ENCODE measurements at places on chromosomes 16 and 17.
A peak's percentile ranks its signal among the peaks of the same experiment; 100 is the strongest.

DNA sequence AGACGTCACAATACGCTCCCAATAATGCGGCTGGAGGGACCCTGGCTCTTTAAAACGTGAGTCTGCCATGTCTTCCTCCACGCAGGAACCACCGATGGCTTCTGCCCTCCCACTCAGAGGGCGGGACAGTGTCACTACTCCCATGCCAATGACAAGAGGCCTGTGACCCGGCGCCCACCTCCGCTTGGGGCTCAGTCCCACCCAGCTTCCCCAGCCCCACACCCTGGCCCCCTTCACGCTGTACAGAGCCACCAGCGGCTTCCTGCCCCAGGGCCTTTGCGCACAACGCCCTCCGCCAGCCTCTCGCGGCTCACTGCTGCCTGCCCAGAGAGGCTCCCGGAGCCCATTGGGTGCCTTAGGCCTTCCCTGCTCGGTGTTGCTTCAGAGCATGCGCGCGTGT is 29.5 kb upstream of the ZNF469 start:
- DNase-seq: no peak

DNA sequence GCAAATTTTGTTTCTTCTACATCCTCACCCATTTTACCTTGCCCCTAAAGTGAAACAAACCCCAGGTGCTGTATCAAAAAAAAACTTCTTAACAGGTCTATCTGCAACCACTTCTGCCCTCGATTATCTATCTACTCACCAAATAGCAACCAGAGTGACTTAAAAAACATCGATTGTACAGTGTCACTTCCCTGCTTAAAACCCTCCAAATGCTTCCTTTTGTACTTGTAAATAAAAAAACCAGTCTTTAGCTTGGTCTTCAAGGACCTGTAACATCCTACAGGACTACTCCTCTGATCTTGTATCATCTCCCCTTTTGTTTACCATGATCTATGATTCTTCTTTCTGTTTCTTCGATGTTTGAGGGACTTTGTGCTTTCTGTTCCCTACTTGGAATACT is 82.7 kb upstream of the CORO6 start:
- DNase-seq: no peak

- no peak for DNase-seq
Measured at GRCh38 chr17:64706224-64707049, 44.3 kb upstream of the SMURF2 start.

GRCh38 chr17:64418506-64419339 is 28.1 kb upstream of the PECAM1 start:
- no peak for DNase-seq

DNA sequence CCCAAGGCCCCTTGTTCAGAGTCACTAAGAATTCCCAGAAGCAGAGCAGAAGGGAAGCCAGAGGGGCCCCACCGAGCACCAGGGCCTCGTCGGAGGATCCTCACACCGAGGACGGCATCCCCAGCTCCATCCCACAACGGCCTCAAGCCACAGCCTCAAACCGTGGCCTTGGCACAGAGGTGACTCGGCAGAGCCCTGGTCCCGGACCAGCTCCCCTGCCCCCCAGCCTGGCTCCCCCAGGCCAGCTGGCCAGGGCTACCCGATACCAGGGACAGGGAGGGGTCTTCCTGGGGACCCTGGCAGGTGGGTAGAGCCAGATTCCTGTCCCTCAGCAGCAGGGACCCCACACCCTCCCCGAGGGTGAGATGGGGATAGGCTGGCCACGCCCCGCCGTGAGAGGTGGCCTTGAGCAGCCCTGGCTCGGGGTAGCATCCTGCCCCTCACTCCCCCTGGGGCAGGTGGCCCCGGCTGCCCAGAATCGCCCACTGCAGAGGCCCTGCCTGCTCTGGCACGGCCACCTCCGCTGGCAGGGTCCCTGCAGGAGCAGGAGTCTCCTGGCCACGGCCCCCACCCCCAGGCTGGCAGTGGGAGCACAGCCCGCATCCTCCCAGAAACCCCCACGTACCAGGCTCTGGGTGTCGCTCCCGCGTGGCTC is 5.6 kb upstream of the PVALEF start:
- DNase-seq: no peak

- DNase-seq: no peak
Measured at GRCh38 chr17:18919963-18920362, 32.0 kb upstream of the SLC5A10 start.

- no peak for DNase-seq
Measured at GRCh38 chr16:68985855-68986254, 119.6 kb upstream of the HAS3 start.

GRCh38 chr16:70726892-70727361 is 41.1 kb upstream of the MTSS2 start:
- DNase-seq: no peak

DNA sequence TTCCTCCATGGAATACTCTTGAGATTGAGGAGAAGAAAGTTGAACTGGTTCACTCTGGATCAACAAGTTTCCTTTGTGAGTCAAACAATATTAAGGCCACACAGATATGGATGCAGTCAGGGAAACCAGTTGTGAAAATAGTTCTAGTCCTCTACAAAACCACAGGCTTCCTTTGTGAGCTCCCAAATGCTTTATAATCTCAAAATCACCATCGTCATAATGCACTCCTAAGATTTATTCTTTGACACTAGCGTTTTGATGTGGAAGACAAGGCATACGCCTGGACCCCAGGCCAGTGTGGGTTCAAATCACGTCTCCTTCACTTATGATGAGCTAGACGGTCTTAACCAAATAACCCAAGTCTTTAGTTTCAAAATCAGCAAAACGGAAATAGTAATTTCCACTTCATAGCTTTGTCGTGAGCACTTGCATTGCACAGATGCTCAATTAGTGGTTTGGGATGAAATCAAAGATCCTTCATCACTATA is 142.6 kb downstream of the STX8 start:
- no peak for DNase-seq

GRCh38 chr17:34163646-34164045 is 91.4 kb upstream of the CCL2 start:
- DNase-seq: no peak

GRCh38 chr17:32909787-32910369 is 18.1 kb upstream of the TMEM98 start:
- peak; percentile 41 for DNase-seq

DNA sequence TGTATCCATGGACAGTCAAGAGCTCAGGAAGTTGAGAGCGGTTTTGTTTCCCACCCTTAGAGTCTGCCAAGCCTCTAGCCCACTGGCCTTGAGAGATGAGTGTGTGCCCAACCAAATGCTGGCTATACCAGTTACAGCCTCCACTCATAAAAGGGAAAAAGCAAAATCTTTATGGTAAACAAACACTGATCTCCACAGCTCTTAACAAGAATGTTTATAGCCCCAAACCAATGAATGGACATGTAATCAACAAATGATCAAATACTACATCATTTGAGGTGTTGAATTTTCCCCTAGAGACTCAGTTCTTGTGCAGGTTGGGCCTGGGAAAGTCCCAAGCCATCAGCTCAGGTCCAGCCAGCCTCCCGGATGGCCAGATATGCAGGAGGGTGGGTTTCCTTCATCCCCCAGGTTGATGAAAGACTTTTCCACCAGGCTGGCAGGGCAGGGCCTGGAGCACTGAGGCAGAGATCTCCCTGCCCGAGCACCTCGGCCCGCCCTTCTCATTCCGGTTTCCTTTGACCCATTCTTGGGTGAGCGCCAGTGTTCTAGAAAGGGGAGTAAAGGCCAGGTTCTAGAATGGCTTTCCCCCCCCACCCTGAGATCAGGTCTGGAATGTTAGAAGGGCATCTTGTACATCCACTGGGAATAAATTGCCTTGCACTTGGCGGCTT is 3.9 kb upstream of the EFTUD2 start:
- no peak for DNase-seq

DNA sequence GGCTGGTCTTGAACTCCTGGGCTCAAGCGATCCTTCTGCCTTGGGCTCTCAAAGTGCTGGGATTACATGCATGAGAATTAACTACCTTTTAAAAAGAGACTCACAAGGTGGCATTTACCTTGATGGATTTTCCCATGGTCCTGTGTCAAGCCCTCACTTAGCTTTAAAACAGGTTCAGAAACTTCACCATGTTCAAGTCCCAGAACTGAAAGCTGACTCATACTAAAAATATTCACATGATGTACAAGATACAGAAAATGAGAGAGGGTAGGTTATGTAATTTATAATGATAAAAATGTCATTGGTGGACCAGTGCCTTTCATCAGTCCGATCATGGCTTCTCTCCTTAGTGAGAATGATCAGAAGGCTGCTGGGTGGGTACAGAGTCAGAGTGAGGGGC is 4.3 kb upstream of the AKAP1 start:
- DNase-seq: no peak

DNA sequence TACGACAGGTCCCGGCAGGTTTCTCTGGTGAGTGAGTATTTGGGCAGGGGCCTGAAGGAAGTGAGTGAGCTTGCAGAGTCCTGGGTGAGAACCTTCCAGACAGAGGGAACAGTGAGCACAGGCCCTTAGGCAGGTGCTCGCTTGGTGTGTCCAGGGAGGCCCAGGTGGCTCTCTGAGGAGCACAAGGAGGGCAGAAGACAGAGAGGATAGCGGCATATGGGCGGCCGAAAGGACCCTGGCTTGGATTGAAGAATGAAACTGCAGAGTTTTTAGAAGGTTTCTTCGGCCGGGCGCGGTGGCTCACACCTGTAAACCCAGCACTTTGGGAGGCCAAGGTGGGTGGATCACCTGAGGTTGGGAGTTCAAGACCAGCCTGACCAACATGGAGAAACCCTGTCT is 6.7 kb downstream of the DRG2 start:
- no peak for DNase-seq

DNA sequence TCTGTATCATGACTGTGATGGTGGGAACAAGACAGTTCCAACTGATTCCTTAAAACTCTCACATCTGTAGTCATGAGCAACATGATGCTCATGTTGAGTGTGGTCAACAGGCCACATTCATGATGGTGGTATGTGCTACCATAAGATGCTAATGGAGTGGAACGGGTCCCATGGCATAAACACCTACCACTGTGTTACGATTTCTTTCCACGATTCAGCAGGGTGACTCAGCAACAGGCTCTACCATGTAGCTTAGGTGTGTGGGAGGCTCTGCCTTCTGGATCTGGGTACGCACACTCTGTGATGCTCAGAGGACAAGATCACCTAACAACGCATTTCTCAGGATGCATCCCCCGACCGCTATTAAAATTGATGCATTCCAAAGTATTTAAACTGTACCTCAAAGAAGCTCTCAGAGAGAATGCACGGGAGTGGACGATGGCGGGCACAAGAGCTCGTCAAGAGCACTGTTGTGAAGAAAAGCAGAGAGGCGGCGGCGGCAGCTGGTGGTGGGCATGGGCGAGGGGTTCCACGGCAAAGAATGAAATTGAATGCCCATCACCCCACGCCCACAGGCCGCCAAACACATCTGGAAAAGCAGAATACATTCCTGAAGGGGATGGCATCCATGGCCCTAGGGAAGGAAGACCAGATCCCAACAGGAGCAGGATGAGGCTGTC is 133.3 kb downstream of the ZNF778 start:
- DNase-seq: peak; percentile 37

DNA sequence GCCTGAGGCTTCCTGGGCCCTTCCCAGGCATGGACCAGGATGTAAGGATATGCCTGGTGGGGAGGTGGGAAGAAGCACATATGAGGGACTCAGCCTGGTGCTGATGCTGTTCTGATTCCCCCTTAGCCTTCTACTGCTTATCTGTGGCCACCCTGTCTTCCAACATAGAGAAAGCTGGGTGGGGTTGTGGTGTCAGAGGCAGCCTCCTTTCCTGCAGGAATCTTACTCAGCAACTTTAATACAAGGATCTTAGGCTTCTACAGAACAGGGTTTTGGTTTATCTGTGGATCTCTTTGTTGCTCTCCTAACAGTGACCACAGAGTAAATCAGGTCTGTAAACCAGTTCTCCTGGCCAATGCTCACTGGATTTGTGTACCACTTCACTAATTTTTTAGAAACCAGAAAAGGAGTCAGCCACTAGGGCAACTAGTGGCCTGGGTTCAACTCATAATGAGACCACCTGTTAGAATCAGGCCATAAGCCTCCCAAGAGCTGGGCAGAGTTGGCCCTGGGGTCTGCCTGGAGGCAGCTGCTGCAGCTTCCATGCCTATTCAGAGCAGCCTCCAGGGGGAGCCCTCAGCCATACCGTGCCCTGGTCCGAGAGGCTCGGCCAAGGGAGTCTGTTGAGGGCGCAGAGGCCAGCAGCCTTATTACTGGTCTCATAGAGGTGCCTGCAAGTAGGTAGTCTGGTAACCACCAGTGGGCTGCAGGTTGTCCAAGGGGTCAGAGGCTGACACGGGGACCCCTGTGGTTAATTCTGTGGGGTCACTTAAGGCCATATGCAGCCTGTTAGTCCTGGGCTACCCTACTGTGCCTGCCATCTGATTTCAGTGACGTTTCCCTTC is 7.1 kb downstream of the HAS3 start:
- DNase-seq: peak; percentile 46

GRCh38 chr17:3039736-3040135 is 23.7 kb downstream of the OR1D5 start:
- no peak for DNase-seq

- no peak for DNase-seq
Measured at GRCh38 chr17:19646788-19647696, 1.5 kb upstream of the ALDH3A2 start.

GRCh38 chr17:49548051-49548505 is 27.6 kb upstream of the NXPH3 start:
- no peak for DNase-seq

DNA sequence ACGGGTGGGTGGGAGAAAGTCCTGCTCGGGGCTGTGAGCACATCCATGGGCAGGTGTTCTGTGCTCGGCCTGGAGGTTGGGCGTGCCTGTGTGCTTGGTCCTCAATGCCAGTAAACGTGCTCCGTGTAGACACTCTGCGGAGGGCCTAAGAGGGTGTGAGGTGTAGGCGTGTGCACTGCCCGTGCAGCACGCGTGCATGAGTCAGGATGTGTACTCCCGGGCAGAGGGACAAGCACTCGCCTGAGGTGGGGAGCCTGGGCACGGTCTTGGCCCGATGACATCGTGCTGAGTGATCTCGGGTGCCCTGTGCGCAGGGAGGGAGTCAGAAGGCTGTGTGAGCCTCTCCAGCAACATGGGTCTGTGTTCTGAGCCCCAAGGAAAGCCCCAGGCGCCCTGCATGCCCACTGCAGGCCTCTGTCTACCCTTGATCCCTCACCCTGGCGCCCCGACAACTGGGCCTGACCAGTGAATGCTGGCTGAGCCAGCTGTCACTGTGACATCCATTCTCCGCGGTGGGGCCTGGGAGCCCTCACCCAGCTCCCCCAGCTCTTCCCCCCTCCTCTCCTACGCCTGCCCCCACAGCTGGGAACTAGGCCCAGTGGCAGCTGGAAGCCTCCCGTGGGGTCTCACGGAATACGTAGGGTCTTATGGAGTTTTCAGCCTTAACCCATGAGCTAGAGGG is 23.5 kb upstream of the NXPH3 start:
- no peak for DNase-seq

- DNase-seq: no peak
Measured at GRCh38 chr16:24848065-24848464, 2.3 kb downstream of the SLC5A11 start.

DNA sequence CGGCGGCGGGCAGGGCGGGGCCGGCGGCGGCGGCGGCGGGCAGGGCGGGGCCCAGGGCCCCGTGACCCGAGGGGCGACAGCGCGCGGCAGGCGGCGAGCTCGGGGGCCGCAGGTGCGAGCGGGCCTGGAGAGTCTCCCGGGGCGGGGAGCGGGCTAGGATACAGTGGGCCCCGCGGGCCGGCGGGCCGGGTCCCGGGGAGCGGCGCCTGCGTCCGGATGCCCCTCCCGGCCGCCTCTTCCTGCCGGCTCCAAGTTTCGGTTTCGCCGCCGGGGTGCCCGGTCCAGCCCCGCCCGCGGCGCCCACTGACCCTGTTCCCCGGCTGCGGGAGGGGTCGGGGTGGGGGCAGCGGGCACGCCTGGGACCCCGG is at the start of gene RNF213:
RNF213 (plus strand) TSS at position 62 of the 368 bp plus-strand sequence. CDS start 2,830 bp downstream, outside the sequence.
- DNase-seq: no peak

Data from activated T-cell treated with anti-CD3 and anti-CD28 coated beads for 48 hours (primary cell).